ENCODE measurements at places on chromosomes 5 and 9. TPM values are rescaled to one million over a fixed set of nuclear protein-coding genes. Genes with fewer than 3 reads are reported as not detected.

The EIF4E1B gene
- total RNA-seq = 0.31 TPM

The IFNK gene
- not detected for total RNA-seq

The PCDHB12 gene
- 36.9 TPM for total RNA-seq

The ANKDD1B gene
- 1.3 TPM for total RNA-seq

The PDE6A gene
- not detected for total RNA-seq

The SLCO4C1 gene
- total RNA-seq = 0.63 TPM
